ENCODE measurements at places on chromosomes 7 and 10.
A peak's percentile ranks its signal among the peaks of the same experiment; 100 is the strongest.

GRCh38 chr10:109978481-109978880, 29.3 kb upstream of the ADD3 start:
- peak; percentile 72 for DNase-seq

DNA sequence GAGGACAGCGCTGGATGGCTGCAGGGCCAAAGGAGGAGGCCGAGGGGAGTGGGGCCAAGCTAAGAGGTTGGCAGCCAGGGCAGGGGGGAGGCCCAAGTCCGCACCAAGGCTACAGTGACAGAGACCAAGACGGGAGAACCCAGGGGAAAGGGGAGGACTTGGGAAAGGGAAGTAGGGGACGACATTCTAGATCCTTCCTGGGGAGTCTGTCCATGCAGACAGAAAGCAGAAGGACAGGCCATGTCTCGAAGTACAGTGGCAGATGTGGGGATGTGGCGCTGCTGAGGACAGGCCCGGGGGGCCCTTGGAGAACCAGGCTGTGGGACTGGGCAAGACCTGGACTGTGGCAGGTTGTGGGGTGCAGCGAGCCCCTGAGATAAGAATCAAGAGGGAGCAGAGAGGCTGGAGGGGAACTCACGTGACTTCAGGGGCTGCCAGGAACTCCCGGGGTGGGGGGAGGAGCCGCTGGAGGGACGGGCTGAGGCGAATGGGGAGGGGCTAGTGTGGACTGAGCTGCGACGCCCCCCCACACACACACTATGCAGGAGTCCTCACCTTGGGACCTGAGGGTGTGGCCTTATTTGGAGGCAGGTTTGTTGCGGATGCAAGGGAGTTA, 68.5 kb upstream of the TNRC18 start:
- no peak for DNase-seq

DNA sequence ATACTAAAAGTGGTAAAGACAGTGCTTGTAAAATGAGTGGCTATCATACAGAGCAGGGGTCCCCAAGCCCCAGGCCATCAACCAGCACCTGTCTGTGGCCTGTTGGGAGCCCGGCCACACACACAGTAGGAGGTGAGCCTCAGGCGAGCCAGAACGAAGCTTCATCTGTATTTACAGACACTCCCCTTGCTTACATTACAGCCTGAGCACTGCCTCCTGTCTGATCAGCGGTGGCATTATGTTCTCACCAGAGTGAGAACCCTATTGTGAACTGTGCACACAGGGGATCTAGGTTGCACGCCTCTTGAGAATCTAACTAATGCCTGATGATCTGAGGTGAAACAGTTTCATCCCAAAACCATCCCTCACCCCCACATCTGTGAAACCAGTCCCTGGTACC, 58.7 kb downstream of the ITGA8 start:
- no peak for DNase-seq

- DNase-seq, result no peak
Observed at GRCh38 chr7:102823390-102824119, 74.8 kb downstream of the FAM185A start.

DNA sequence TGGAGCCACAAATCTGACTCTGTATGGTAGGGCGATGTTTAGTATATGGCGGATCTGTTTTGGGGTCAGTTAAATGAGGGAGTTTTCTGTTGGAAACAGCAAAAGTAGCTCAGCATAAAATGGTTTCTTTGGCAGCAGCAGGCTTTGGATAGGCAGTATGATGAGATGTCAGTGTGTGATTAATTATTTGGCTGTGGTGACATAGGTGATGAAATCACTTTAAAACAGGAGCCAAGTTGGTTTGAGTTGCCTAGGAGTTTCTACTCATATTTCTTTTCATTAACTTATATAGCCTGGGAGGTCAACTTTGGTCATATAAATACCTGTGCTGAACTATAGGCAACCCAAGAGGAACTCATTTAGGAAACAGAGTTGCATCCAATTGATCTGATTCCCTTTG, 291.2 kb downstream of the LRMDA start:
- no peak for DNase-seq

GRCh38 chr10:112229096-112229495, 45.5 kb upstream of the GPAM start:
- DNase-seq, result no peak

- peak; percentile 41 for DNase-seq
Observed at GRCh38 chr10:98242823-98243222, 25.2 kb downstream of the LOXL4 start.

GRCh38 chr7:93629291-93629801, 54.8 kb upstream of the CALCR start:
- DNase-seq, result no peak

- DNase-seq, result no peak
Observed at GRCh38 chr10:131251146-131251541, 60.4 kb downstream of the TCERG1L start.

- no peak for DNase-seq
Observed at GRCh38 chr7:5631752-5632151, 149.7 kb downstream of the RNF216 start.

- peak; percentile 32 for DNase-seq
Observed at GRCh38 chr7:142916508-142916907, 17.0 kb downstream of the TRPV5 start.

DNA sequence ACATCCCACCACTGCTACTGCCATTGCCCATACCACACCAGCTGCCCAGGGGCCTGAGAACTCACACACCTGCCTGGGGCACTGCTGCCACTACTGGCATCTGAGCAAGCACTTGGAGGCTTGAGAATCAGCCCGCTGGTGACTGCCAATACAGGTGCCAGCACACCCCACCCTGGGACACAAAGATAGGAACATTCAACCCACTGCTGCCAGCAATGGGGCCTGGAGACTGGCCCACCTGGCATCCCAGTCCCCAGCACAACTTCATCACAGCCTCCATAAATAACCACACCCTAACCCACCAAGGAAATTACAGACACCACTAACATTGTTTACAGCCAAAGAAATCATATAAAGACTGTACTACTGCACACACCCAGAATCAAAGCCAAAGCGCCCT, 115.9 kb downstream of the SLC16A9 start:
- DNase-seq, result no peak

DNA sequence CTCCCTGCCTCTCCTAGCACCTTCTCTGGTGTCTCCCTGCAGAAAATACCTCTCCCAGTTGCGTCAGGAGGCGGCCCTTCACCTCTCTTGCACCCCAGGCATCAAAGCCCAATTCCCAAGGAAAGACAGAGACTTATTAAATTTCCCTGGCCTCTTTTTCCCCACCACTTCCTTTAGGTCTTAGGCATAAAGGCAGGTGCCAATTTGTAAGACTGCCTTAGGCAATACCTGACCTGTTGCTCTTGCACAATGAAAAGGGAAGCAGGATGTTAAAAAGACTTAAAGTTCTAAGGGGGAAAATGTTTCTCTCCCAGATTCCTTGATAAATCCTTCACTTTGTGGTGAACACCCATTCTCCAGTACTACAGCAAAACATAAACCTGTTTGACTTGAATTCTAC, 186.7 kb downstream of the SLC25A13 start:
- DNase-seq, result no peak
